Diencephalon (tissue), 1 donor: ENCODE measurements at places on chromosomes 5 and 9. TPM values are rescaled to one million over a fixed set of nuclear protein-coding genes. Genes with fewer than 3 reads are reported as not detected.

RELL2 gene
- total RNA-seq, result 18.9 TPM

RGS14 gene
- total RNA-seq, result 10.1 TPM

C6 gene
- 1.6 TPM for total RNA-seq

TSSK1B gene
- total RNA-seq, result not detected

TRIP13 gene
- total RNA-seq, result 8.8 TPM

SYK gene
- 4.2 TPM for total RNA-seq

ARPC5L gene
- 17.8 TPM for total RNA-seq

DNM1 gene
- 155 TPM for total RNA-seq

SLC34A3 gene
- not detected for total RNA-seq

TMEFF1 gene
- total RNA-seq, result 46.6 TPM

OR1J2 gene
- total RNA-seq, result not detected

NRARP gene
- total RNA-seq, result 5.8 TPM

MAMDC2 gene
- total RNA-seq, result 2.5 TPM

SNCAIP gene
- total RNA-seq, result 48.2 TPM

CER1 gene
- total RNA-seq, result 0.69 TPM

APBA1 gene
- total RNA-seq, result 93.2 TPM

SELENOP gene
- total RNA-seq, result 51.7 TPM

ENTREP1 gene
- 7.8 TPM for total RNA-seq

PCDHGB3 gene
- total RNA-seq, result 9.2 TPM

AK8 gene
- total RNA-seq, result 3.5 TPM

PFN3 gene
- total RNA-seq, result not detected

FST gene
- total RNA-seq, result 4.4 TPM

PRUNE2 gene
- total RNA-seq, result 35.8 TPM

PKD2L2 gene
- total RNA-seq, result 0.46 TPM

TRIM36 gene
- total RNA-seq, result 102 TPM

FBLL1 gene
- total RNA-seq, result 53.7 TPM

BTF3 gene
- total RNA-seq, result 252 TPM

TXNDC8 gene
- total RNA-seq, result not detected

OR1Q1 gene
- total RNA-seq, result not detected

ANKRD31 gene
- 1.2 TPM for total RNA-seq

BTNL3 gene
- total RNA-seq, result not detected

BAAT gene
- 0.23 TPM for total RNA-seq

ARHGEF37 gene
- total RNA-seq, result 3.0 TPM

EPB41L4B gene
- total RNA-seq, result 19.8 TPM
